ENCODE measurements at places on chromosomes 5 and 9.

- no peak for DNase-seq
These were observed 108.6 kb upstream of the TBC1D2 start for GRCh38 chr9:98364086-98364485.

DNA sequence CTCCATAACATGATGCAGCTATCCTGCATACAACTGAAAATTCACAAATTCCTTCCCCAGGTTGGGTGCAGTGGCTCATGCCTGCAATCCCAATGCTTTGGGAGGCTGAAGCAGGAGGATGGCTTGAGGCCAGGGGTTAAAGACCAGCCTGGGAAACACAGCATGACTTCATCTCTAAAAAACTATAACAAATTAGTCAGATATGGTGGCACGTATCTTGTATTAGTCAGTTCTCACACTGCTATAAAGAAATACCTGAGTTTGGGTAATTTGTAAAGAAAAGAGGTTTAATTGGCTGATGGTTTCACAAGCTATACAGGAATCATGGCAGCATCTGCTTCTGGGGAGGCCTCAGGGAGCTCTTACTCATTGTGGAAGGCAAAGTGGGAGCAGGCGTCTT lies 56.4 kb upstream of the DAPK1 start:
- DNase-seq: no peak

DNA sequence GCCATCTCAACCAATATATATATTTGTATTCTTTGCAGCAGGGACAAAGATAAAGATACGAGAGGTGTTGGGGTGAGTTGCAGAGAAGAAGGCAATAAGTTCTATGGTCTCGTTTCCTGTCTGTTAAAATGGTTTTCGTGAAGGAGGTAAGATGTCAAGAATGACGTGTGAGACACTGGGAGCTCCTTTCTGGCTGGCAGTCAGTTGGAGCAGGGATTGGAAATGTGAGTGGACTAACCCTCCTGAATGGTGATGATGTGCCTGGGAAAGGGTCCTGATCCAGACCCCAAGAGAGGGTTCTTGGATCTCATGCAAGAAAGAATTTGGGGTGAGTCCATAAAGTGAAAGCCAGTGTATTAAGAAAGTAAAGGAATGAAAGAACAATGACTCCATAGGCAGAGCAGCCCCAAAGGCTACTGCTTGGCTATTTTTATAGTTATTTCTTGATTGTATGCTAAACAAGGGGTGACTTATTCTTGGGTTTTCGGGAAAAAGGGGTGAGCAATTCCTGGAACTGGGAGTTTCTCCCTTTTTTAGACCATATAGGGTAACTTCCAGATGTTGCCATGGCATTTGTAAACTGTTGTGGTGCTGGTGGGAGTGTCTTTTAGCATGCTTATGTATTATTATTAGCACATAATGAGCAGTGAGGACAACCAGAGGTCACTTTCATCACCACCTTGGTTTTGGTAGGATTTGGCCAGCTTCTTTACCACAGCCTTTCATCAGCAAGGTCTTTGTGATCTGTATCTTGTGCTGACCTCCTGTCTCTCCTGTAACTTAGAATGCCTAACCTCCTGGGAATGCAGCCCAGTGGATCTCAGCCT lies 53.7 kb downstream of the SPATA31C2 start:
- DNase-seq: no peak

DNA sequence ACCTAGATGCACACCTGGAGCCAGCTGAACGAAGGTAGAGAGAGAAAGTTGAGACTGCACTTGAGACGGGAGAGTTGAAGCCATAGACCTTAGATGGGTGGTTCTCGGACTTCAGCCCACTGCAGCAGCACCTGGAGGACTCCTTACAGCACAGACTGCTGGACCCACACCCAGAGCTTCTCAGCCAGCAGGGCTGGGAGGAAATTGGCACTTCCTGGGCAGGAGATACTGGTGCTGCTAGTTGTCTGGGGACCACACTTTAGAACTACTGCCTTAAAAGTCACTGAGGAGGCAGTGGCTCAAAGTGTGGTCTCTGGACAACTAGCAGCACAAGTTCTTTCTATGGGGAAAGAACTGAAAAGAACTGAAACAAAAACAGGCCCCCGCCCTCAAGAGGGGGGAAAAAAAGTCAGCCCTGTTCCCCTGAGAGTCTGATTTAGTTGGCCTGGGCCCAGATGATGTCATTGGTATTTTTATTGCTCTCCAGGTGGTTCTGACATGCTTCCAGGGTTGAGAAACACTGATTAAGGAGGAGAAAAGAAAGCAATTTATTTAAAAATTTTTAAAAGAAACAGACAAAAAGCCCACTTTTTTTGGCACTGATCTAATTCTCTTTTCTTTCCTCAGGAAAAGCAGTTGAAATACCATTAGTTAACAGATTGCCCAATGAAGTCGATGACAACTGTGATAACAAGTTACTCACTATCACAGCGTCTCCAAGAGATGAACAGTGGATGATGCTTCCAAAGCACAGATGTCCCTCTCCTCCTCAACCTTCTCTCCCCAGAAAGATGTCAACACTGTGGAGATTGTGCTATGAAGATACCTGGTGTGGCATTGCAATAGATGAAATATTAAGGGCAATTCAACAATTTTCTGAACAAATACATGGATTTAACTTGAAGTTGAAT lies 73.6 kb upstream of the ADAMTS16 start:
- DNase-seq: no peak

DNA sequence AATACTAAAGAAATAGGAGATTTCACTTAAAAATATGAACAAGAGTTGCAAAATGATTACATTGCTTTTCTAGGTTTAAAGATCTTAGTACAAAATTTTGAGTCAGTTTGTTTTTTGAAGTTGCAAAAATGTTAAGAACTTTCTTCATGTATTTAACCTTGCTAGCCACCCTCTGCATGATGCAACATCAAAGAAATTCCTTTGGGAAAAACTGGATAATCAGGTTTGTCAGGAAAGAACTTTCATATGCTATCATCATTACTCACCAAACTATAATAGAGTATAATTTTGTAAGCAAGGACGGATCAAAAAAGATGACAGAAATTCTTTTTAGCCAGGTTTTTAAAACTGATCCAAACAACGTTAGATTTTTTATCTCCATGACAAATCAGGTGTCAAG lies 116.9 kb upstream of the MRPS30 start:
- no peak for DNase-seq

DNA sequence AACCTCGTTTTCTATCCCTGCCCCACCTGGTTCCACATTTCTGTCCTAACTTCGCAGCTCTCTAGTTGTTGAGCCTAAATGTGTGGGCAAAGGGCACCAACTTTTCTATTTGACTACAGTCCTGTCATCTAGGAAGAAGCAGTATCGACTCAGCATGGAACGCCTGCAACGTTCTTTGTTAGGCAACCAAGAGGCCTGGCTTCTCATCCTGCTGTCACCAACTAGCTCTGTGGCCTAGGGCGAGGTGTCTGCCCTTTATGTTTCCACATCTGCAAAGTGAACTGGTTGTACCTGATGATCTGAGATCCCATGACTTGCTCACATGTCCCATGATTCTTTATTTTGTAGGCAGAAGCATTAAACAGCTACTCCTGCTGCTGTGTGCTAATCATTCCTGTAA lies 248.9 kb downstream of the ADAMTSL1 start:
- no peak for DNase-seq

- no peak for DNase-seq
These were observed 24.7 kb upstream of the FRRS1L start for GRCh38 chr9:109191746-109192145.

- DNase-seq: no peak
These were observed 174.1 kb upstream of the RFX3 start for GRCh38 chr9:3699883-3700282.

GRCh38 chr9:135076876-135077430 lies 10.5 kb upstream of the OLFM1 start:
- no peak for DNase-seq

DNA sequence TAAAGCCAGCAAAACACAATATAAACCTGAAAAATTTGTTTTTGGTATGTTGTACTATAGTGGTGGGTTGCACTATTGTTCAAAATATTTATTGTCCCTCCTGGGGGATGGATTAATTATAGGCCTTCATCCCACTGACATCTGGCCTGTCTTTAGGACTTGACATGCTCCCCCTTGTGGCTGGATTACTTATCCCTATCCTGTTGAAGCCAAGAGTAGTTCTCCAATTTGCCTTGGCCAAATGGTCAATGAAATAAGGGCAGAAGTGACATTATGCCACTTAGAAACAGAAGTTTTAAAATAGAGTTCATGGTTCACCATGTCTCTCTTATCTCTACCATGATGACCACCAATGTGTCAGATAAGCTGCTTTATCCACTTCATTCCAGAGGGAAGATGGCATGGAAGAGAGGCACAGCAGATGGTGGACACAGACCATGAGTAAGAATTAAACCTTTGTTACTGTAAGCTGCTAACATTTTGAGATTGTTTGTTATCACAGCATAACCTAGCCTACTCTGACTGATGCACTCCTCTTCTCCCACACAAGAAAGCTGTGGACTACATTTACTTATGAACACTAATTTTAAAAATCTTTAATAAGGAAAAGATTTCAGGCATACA lies 29.2 kb upstream of the ARHGEF28 start:
- no peak for DNase-seq

GRCh38 chr5:139925650-139926640 lies 117.2 kb downstream of the NRG2 start:
- no peak for DNase-seq

DNA sequence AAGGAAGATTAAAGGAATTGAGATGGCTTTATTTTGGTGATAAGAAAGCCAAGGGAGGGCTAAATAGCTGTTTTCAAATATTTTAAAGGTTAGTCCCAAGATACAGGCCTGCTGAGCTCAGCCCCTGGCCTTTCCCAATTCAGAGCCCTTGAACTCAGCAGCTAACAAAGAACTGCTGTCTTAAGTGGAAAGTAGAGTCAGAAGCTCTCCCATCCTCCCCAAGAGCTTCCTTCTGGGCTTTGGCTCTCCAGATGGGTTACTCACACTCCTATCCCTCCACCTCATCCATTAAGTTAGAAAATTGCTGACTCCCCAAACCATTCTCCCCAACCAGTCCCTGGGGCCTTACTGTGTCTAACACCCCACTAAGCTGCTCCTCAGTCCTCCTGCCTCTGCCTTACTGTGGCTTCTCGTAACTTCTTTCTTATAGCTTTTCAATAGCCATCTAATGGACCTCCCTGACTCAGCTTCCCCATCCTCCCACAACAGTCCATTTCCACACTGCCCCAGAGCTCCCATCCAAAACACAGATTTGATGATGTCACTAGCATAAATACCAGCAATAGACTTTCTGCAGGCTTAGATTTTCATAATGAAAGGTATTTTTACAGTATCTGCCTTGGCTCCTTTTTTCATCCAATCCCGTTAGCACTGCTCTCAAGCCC lies 239.1 kb downstream of the ENC1 start:
- no peak for DNase-seq

GRCh38 chr5:58466939-58467338 lies 7.1 kb upstream of the PLK2 start:
- peak; percentile 36 for DNase-seq

DNA sequence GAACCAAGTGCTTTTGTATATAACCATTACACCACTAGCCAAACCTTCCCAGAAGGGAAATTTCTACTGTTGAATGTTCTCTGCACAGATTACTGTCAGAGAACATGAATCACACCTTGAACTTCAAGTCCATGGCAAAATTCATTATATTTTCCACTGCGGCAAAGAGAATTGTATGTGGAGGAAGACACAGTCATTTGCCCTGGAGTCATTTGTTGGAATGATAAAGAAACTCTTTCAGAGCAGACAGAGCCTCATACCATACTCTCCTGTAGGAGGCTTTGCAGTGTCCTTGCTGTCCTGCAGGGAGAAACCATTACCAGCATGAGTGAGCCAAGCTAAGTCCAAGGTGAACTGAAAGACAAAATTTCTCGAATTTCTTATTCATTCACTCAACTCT lies 369.0 kb downstream of the ARHGEF28 start:
- DNase-seq: no peak

DNA sequence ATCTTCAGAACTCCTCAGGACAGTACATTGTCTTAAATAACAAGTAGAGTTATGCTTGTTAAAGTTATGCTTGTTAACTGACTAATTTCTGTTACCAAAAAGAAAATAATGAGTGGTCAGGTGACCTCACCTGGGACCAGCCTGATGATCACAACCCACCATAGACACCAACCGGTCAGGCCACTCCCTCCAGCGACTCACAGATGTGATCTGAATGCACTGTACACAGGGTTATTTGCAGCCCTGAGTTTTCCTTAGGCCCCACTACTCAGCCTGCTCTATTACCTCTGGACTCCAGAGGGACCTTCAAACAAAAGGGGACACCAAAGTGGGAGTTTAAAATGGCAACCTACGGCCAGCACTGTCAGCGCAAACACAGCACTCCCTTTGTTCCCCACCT lies 55.3 kb downstream of the ARSB start:
- DNase-seq: no peak

- no peak for DNase-seq
These were observed 60.1 kb upstream of the NMUR2 start for GRCh38 chr5:152465140-152465539.

GRCh38 chr5:135695656-135696313 lies 117.0 kb upstream of the CXCL14 start:
- no peak for DNase-seq

DNA sequence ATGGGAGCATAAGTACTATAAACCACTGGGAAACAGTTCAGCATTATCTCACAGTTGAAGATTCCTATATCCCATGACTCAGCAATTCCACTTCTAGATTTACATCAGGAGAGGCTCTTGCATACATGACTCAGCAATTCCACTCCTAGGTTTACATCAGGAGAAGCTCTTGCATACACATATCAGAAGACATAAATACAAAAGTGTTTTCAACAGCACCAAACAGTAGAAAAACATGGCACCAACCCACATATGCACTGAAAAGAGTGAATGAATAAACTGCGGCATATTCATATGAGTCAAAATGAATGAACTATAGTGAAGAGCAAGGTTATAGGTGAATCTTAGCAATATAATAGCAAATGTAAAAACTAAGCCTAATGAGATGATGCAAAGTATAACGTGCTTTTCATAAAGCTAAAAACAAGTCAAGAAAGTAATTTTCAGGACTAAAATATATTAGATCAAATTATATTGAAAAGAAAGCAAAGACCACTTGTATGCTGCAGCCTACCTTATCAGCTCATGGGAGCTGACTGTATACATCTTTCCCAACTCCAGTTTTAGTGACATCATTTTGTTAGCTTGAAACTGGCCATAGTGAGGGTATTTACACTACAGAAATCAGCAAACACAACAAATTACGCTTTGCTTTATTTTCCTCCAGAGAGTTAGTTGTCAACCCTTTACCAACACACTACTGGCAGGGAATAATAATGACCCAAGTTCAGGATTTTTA lies 95.8 kb downstream of the ANKRD18B start:
- peak; percentile 85 for DNase-seq

Data from foreskin fibroblast (primary cell).